Activated CD4-positive, alpha-beta memory T cell treated with anti-CD3 and anti-CD28 coated beads for 36 hours (primary cell): ENCODE measurements at places on chromosomes 16 and 17. TPM values are rescaled to one million over a fixed set of nuclear protein-coding genes. Genes with fewer than 3 reads are reported as not detected.

The DDX52 gene
- 24.9 TPM for total RNA-seq

The TBX21 gene
- total RNA-seq: 58.2 TPM

The NPIPB9 gene
- total RNA-seq: 0.58 TPM

The ARL17A gene
- total RNA-seq: 14.7 TPM

The C17orf78 gene
- not detected for total RNA-seq

The CES1 gene
- not detected for total RNA-seq

The IRX5 gene
- not detected for total RNA-seq

The NPIPA5 gene
- 14.9 TPM for total RNA-seq

The CYB561 gene
- 9.7 TPM for total RNA-seq

The RAD51D gene
- 29.7 TPM for total RNA-seq

The SCN4A gene
- 0.33 TPM for total RNA-seq

The HOXB6 gene
- 0.21 TPM for total RNA-seq

The NTN1 gene
- 0.31 TPM for total RNA-seq

The SYCE1L gene
- 5.0 TPM for total RNA-seq

The NHERF2 gene
- 1.1 TPM for total RNA-seq

The CNGB1 gene
- not detected for total RNA-seq

The RNF222 gene
- not detected for total RNA-seq

The CDH3 gene
- 5.2 TPM for total RNA-seq

The CACNG3 gene
- total RNA-seq: not detected

The TBC1D3E gene
- total RNA-seq: not detected

The SLC6A4 gene
- total RNA-seq: not detected

The CNTD1 gene
- not detected for total RNA-seq

The TVP23A gene
- not detected for total RNA-seq

The SARM1 gene
- 18.3 TPM for total RNA-seq

The FTSJ3 gene
- 41.5 TPM for total RNA-seq

The TAF15 gene
- total RNA-seq: 271 TPM

The FOXO3B gene
- total RNA-seq: 2.0 TPM

The CHAD gene
- total RNA-seq: not detected

The ANKRD40CL gene
- not detected for total RNA-seq

The MYH1 gene
- total RNA-seq: not detected

The SLC6A2 gene
- not detected for total RNA-seq

The MLX gene
- 38.4 TPM for total RNA-seq
